Activated gamma-delta T cell treated with Interleukin-2 at 50 U/mL for 16 hours (primary cell): ENCODE measurements at places on chromosomes 12 and 14.

GRCh38 chr12:2483713-2484112, 311.1 kb upstream of the FKBP4 start:
- no peak for DNase-seq

DNA sequence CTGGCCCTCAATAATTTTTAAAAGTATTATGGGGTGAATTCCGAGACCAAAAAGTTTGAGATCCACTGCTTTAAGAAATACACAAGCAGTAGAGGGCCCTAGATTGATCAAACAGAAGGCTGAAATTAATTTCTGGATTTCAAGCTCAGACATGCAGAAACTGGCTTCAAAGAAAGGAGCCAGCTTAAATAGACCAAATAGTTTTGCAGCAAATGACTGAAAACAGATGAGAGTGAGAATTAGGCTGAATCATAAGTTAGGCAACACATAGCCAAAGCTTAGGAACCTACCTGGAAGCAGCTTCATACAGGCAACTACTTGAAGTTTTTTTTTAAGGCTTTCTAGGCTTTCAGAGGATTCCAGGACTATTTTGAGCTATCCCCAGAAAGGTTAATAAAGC, 12.4 kb downstream of the ATF7 start:
- no peak for DNase-seq

DNA sequence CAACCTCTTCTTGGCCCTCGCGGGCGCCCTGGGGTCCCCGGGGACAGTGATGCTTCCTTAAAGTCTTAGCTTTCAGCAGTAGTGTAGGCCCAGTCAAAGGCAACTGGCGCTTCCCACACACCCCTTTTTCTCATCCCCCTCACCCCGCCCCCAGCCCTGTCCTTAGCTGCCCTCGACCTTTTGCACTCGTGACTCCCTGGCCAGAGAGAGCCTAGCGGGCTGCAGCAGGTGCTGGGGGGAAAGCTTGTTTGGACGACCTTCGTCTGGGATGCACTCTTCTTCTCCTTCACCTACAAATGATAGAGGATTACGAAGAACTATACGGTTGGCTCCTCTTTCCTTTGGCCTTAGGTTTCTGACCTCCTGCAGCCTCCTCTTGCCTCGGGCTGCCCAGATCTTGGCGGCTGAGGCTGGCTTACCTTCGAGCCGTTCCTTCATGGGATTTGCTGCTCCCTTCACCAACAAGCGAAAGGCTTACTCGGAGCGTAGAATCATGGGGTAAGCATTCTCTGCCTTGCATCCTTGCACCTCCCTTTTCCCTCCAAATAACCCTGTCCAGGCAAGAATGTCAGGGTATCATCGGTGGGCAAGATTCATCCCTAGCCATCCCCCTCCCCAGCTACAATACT, 815 bp downstream of the COQ10A start:
- DNase-seq = no peak

GRCh38 chr12:72110937-72111650, 161.1 kb upstream of the TRHDE start:
- DNase-seq = no peak

DNA sequence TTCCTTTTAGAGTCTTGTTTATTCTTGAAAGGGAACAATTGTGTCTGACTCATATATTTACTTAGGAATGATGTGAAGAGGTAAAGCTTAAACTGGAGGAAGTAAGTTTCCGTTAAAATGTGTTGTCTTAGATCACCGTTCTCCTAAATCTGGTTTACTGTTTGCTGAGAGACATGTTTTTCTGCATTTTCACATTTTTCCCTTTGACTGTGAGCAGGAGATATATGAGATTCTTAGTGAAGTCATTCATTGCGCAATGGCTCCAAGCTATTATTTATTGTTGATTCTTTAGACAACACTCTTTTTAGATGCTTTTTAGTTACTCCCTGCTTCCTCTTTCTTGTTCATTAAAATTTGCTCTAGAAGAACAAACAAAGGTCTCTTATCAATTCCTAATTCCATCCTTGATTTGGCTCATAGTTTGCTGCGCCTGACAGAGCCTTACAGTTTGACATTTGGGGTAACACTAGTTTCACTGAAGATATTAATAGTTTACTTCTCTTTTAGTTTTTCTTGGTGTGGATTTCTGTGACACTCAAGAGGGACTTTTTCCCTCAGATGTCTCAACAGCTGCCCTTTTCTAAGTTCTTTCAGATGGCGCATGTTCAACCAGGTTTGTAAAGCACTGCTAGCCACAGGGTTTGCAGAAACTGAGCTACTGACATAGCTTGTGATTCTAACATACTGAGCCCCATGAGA, 11.4 kb downstream of the CLECL1 start:
- no peak for DNase-seq

DNA sequence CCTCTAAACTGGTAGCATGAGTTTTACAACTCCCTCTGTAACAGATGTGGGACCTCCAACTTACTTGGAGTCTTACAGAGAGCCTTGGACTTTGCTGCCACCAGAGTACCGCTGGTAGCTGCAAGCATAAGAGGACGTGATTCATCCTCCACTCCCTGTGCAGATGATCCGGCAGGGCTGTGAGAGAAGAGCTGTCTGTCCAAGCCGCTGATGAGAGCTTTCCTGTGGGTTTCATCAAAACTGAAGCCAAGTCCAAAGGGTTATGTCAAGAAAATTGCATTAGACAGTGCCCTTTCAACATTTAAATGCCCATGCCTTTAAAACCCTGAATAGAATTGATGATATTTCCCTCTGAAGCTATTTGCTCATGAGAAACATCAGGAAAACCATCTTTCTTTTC, 85.8 kb downstream of the LLPH start:
- DNase-seq = no peak

DNA sequence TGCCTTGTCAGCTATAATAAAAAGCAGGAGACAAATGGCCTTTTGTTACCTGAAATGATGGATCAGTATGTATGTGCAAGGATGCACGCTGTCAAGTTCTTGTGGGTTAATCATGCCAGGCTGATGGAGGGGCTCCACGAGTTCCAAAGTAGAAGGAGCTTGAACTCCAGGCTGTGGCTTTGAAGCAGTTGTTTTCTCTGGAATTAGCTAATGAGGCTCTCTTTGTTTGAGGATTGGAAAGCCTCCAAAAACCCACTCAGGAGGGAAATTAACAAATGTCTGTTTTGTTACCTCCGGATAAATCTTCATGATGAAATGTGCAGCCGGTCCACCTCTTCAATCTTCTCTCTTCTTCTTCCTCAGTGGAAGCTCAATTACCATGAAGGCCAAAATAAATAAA, 605.5 kb downstream of the DIO2 start:
- DNase-seq = no peak

- no peak for DNase-seq
Observed at GRCh38 chr14:36940476-36940875, 231.9 kb downstream of the SLC25A21 start.

DNA sequence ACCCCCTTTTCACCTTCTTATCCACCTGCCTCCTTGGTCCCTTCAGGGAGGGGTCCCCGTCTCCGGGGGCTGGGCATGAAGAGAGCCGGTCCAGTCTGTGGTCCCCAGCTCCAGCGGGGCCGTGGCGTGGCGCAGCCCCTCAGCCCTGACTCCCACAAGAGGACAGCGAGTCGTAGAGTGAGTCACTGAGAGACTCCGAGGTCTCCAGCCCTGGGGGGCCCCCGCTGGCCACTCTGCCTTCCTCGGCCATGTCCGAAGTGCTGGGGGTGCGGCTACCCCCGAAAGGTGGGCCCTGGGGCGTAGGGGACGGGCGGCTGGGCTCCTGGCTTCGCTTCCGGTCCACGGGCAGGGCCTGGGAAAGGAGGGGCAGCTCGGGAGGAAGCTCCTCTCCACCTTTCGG, 36.5 kb downstream of the NCKAP5L start:
- no peak for DNase-seq

DNA sequence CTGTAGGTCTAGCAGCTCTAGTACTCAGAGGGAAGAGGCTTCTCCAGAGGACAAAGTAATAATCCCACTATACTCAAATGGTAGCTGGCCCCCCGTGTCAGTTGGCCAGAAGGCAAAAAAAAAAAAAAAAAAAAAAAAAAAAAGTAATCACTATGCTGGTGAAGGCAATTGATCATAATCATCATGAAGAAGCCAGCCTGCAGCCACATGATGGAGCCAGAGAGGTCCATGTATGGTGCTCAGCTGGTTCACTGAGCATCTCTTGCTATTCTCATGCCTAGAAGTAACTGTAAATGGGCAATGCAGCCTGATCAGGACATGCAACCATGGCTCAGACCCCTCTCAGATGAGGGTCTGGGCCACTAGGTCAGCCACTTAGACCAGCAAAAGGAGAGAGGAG, 378.8 kb downstream of the MED13L start:
- DNase-seq = no peak
